IMR-90 (cell line): ENCODE measurements at places on chromosomes 2 and 18.
A peak's percentile ranks its signal among the peaks of the same experiment; 100 is the strongest.

DNA sequence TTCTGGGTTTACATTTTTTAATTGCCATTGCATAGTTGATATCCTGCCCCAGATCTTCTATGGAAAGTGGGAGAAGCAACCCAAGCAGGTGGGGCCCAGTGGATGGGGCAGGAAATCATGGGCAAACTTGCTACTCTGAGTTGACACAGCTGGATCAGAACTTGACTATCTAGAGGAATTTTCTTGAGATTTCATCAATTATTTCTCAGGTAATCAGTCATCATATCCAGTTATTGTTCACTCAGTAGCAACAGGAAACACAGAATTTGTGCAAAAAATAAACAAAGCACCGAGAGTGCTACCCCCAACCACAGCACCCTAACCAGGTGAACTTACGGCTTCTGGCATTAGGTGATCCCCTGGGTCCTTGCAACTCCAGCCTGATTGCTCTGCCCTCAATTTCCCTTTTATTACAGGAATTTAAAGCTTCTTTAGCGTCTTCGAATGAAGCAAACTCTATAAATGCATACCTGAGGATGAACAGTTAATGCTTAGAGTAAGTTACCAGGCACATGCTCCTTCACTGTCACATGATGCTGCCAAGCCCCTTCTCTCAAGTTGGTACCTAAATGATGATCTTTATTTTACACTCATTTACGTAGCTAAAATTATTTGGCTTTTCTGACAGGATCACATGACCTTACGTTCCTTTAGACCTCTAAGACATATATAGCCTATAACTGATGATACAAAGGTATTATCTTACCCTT lies 7.8 kb downstream of the NCL start:
- H3K27me3 ChIP-seq = no peaks in the 10 kb centered on the region
- H3K36me3 ChIP-seq = peaks cover 70% of the 10 kb centered on the region
- H3K4me1 ChIP-seq = no peaks in the 10 kb centered on the region
- no peak for DNase-seq
- H3K27ac ChIP-seq = no peak overlapping the region

DNA sequence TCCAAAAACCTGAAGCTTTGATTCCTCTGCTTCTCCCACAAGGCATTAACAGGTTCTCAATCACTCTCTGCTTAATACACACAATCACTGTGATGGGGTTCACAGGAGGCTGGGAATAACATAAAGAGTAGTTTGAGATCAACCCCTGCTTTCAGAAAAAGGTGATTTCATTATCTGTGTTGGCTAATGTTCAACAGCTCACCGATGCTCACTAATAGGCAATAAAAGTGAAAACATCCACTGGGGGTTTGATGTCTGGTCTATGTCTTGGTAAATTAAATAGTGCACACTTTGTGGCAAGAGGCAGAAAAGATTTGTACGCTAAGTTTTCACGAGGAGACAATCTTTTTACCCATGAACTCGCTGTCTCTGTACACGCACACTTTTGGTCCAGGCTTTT lies 159.3 kb upstream of the SERPINE2 start:
- H3K27me3 ChIP-seq = no peaks in the 10 kb centered on the region; the same call in none of the 2 replicates
- no peaks in the 10 kb centered on the region for H3K4me1 ChIP-seq
- no peak for DNase-seq
- H3K4me3 ChIP-seq = no peak overlapping the region

- DNase-seq = no peak
- no peaks in the 10 kb centered on the region; the same call in 1 of the 2 replicates for H3K27me3 ChIP-seq
- no peaks in the 10 kb centered on the region for H3K36me3 ChIP-seq
- no peak overlapping the region for H3K4me3 ChIP-seq
- H3K4me1 ChIP-seq = no peaks in the 10 kb centered on the region
Measured at GRCh38 chr2:121682396-121683298, 33.4 kb upstream of the CLASP1 start.

DNA sequence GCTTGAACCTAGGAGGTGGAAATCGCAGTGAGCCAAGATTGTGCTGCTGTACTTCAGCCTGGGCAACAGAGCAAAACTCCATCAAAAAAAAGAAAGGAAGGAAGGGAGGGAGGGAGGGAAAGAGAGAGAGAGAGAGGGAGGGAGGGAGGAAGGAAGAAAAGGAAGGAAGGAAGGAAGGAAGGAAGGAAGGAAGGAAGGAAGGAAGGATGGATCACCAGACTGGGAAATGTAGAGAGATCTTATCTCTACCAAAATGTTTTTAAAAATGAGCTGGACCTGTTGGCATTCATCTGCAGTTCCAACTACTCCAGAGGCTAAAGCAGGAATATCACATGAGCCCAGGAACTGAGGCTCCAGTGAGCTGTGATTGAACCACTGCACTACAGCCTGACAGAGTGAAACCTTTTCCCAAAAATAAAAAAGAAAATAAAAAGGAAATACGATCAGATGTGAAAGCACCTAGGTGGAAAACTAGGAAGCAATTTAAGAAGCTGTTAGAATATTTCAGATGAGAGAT lies 239.4 kb downstream of the CDH7 start:
- no peaks in the 10 kb centered on the region for H3K36me3 ChIP-seq
- H3K4me3 ChIP-seq = no peak overlapping the region
- H3K27me3 ChIP-seq = no peaks in the 10 kb centered on the region
- no peak for DNase-seq
- no peaks in the 10 kb centered on the region for H3K4me1 ChIP-seq

GRCh38 chr2:236985761-236986339 lies 99.8 kb upstream of the COPS8 start:
- H3K36me3 ChIP-seq = no peaks in the 10 kb centered on the region
- no peak overlapping the region for H3K4me3 ChIP-seq
- no peak overlapping the region for H3K27ac ChIP-seq

- H3K27me3 ChIP-seq = no peaks in the 10 kb centered on the region
- no peak overlapping the region for H3K4me3 ChIP-seq
- H3K36me3 ChIP-seq = no peaks in the 10 kb centered on the region
- no peak overlapping the region for H3K27ac ChIP-seq
Measured at GRCh38 chr2:15147591-15147990, 413.5 kb downstream of the NBAS start.

- peaks cover 42% of the 10 kb centered on the region for H3K36me3 ChIP-seq
- no peak overlapping the region for H3K27ac ChIP-seq
- H3K4me3 ChIP-seq = no peak overlapping the region
- H3K4me1 ChIP-seq = no peaks in the 10 kb centered on the region
Measured at GRCh38 chr2:3450385-3451010, 68.8 kb downstream of the ADI1 start.

DNA sequence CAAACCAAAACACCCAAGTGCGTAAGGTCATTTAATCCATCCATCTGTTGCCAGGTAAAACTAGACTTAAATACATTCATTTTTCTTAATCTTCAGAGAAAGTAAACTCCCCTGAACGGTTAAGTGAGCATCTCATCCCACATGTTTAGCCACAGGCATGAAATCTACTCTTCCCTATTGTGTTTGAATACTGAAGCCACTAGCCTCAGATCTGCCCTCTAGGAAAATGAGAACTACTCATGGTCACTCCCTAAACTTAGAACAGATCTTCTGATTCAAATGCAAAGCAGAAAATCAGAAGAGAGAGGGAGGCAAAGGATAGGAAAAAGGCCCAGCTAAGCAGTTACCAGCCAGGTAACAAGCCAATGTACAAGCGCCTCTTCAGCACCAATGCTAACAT lies 7.1 kb downstream of the TMEM247 start:
- H3K36me3 ChIP-seq = no peaks in the 10 kb centered on the region
- no peaks in the 10 kb centered on the region for H3K27me3 ChIP-seq
- H3K4me3 ChIP-seq = no peak overlapping the region
- no peak for DNase-seq
- H3K27ac ChIP-seq = no peak overlapping the region
- H3K4me1 ChIP-seq = peaks cover 19% of the 10 kb centered on the region

DNA sequence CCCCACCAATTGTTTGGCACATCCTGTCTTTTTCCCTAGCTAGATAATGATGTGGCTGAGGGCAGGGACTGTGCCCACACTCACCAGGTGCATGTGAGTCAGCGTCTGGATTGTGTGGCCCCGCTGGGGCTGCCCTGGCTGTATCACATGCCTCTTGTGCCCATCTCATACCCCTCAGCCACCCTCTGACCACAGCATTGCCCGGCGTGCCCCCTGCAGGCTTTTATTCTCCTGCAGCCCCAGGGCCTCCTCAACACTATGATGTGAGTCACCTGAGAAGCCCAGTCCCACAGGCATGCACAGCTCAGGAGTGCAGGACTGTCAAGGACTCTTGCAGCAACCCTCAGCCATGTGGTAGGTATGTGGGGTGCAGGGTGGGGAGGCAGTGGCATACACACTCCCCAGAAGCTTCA lies 14.8 kb upstream of the STEAP3 start:
- no peaks in the 10 kb centered on the region for H3K4me1 ChIP-seq
- no peak overlapping the region for H3K4me3 ChIP-seq
- peaks cover 31% of the 10 kb centered on the region for H3K27me3 ChIP-seq
- H3K36me3 ChIP-seq = no peaks in the 10 kb centered on the region

GRCh38 chr2:96876269-96877041 lies 6.6 kb upstream of the SEMA4C start:
- H3K4me1 ChIP-seq = peaks cover 9% of the 10 kb centered on the region
- DNase-seq = peak; percentile 62
- no peak overlapping the region for H3K4me3 ChIP-seq

- H3K4me3 ChIP-seq = no peak overlapping the region
- H3K36me3 ChIP-seq = peaks cover 8% of the 10 kb centered on the region
- no peaks in the 10 kb centered on the region for H3K27me3 ChIP-seq
- H3K4me1 ChIP-seq = peaks cover 24% of the 10 kb centered on the region
Measured at GRCh38 chr2:239321596-239322415, 79.0 kb downstream of the HDAC4 start.

GRCh38 chr18:22324191-22325131 lies 93.3 kb downstream of the CTAGE1 start:
- no peak overlapping the region for H3K27ac ChIP-seq
- peaks cover 24% of the 10 kb centered on the region for H3K27me3 ChIP-seq
- H3K4me1 ChIP-seq = no peaks in the 10 kb centered on the region; the same call in 1 of the 2 replicates
- no peaks in the 10 kb centered on the region for H3K36me3 ChIP-seq
- no peak for DNase-seq

- H3K36me3 ChIP-seq = no peaks in the 10 kb centered on the region
- no peak overlapping the region for H3K27ac ChIP-seq
- no peaks in the 10 kb centered on the region for H3K4me1 ChIP-seq
- no peak for DNase-seq
- H3K27me3 ChIP-seq = peaks cover 1% of the 10 kb centered on the region
Measured at GRCh38 chr2:203707530-203707929, 1.1 kb downstream of the CD28 start.

DNA sequence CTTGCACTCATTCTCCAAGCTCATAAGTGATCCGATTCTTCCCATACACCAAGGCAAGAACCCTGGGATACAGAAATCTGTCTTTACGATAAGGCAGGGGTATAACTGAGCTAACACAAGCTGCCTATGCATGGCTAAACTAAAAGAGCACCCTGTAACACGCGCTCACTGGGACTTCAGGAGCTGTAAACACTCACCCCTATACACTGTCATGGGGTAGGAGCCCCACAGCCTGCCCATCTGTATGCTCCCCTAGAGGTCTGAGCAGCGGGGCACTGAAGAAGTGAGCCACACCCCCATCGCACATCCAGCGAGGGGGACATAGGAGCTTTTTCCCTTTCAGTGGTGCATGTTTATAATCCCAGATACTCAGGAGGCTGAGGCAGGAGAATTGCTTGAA lies 46.7 kb downstream of the METTL8 start:
- no peak overlapping the region for H3K4me3 ChIP-seq
- H3K4me1 ChIP-seq = peaks cover 3% of the 10 kb centered on the region
- no peaks in the 10 kb centered on the region for H3K27me3 ChIP-seq
- no peaks in the 10 kb centered on the region for H3K36me3 ChIP-seq

DNA sequence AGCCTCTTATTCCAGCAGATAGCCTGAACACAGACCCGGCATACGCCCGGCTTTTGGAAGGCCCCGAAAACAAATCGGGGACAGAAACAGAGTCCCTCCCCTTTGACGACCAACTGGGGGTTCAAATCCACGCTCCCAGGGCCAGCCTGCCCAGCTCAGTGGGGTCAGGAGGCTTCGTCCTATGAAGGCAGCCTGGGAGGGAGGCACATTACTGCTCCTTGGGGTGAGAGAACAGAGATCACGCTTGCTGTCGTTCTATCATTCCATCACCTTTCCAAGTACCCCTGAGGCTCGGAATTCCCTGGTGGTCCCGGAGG lies 208.8 kb upstream of the SALL3 start:
- no peaks in the 10 kb centered on the region for H3K27me3 ChIP-seq
- no peak overlapping the region for H3K4me3 ChIP-seq
- H3K27ac ChIP-seq = no peak overlapping the region

DNA sequence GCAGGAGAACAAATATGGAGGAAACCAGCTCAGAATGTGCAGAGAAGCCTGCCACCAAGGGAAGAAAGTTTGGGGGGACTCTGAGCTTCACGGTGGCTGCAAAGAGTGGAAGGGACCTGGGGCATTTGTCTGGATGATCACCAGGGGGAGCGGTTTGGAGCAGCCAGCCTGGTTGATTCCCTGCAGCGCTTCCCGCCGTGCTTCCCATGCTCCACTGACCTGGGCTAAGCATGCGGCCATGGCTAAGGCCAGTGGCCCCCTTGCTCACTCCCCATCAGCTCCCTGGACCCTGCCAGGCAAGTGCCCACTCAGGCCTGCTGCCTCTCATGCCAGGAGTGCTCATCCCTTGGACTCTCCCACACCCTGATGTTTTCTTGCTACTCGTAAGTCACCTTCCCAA lies 27.0 kb downstream of the NTSR2 start:
- H3K27ac ChIP-seq = no peak overlapping the region
- H3K4me1 ChIP-seq = no peaks in the 10 kb centered on the region
- DNase-seq = no peak
- peaks cover 30% of the 10 kb centered on the region for H3K27me3 ChIP-seq
- no peak overlapping the region for H3K4me3 ChIP-seq
- H3K36me3 ChIP-seq = no peaks in the 10 kb centered on the region

- H3K4me3 ChIP-seq = no peak overlapping the region
- no peak for DNase-seq
- no peaks in the 10 kb centered on the region for H3K36me3 ChIP-seq
- no peak overlapping the region for H3K27ac ChIP-seq
- H3K27me3 ChIP-seq = no peaks in the 10 kb centered on the region
Measured at GRCh38 chr2:57278451-57278850, 768.2 kb upstream of the VRK2 start.

- peak; percentile 92 for DNase-seq
- H3K36me3 ChIP-seq = no peaks in the 10 kb centered on the region
Measured at GRCh38 chr18:77108001-77108692, 24.4 kb downstream of the MBP start.

GRCh38 chr2:171995586-171995985 lies 4.2 kb upstream of the METAP1D start:
- no peaks in the 10 kb centered on the region for H3K36me3 ChIP-seq
- peak; percentile 33 for DNase-seq
- no peaks in the 10 kb centered on the region for H3K4me1 ChIP-seq
- no peaks in the 10 kb centered on the region for H3K27me3 ChIP-seq
- no peak overlapping the region for H3K4me3 ChIP-seq

- H3K4me1 ChIP-seq = no peaks in the 10 kb centered on the region
- no peak overlapping the region for H3K27ac ChIP-seq
- no peaks in the 10 kb centered on the region for H3K27me3 ChIP-seq
- DNase-seq = no peak
Measured at GRCh38 chr2:240468303-240469238, 33.1 kb downstream of the GPC1 start.

DNA sequence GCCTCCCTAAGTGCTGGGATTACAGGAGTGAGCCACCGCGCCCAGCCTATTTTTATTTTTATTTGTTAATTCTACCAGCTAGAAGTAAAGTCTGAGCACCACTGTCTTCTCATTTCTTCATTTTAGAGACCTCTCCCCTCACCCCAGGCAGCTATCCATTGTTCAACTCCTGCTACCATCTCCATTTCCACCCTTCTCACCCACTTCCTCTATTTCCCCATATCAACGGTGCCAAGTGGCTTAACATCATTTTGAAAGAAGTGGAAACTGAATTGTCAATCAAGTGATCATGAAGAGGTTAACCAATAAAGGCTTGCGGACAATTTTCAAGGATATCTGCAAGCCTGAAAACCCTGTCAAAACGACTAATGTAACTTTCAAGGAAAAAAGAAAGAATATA lies 323.1 kb downstream of the NBAS start:
- no peak for DNase-seq
- H3K36me3 ChIP-seq = peaks cover 3% of the 10 kb centered on the region; the same call in 1 of the 2 replicates
- no peak overlapping the region for H3K27ac ChIP-seq
- H3K4me3 ChIP-seq = no peak overlapping the region
- no peaks in the 10 kb centered on the region for H3K27me3 ChIP-seq
